ENCODE measurements at places on chromosomes 4 and X.

DNA sequence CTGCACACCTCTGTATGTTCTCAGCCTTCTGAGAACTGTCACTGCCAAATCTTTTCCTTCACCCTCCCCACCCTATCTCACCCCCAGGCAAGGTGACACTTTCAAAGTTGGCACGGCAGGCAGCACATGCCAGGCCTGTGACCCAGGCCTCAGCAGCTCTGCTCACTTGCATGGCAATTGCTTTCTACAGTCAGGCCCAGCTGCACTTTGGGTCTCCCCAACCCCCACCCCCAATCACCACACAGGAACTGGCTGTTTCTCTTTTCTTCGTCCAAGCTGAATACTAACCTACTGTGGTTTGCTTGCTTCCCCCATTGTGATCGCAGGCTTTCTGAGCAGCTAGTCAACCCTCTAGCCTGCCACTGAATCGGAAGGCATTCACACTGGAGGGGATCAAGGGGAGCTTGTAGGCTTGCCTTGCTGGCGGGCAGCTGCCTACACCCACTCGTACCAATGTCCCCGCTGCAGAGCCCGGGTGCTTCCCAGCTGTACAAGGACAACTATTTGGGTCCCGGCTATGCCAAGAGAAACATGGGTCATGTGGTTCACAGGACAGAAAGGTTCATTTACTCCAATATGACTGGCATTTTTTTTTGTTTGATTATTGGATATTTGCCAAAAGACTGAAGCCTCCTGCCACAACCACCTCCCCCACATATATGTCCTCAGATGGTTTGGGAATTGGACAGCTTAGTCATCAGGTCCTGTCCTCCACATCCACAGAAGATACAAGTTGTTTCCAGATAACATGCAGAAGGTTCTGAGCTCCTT, 28.1 kb downstream of the SLC25A43 start:
- peak; percentile 87 for DNase-seq

DNA sequence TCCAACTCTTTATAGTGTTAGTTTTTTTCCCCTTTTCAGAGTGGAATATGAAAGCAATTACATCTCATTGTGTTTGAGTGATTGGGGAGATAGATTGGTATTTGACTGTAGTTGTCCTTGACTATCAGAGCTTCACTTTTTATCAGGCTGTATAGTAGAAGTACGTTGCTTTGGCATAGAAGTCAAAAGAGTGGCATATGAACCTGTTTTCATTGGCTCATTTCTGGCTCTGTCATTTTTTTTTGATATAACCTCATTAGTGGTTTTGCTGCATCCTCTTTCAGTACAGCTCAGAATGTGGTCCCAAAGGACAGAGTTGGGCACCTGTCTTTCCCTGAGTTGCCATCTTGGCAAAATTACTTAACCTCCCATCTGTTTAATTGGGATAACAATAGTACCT, 1.4 kb downstream of the TMA16 start:
- peak; percentile 50 for DNase-seq

- no peak for DNase-seq
Measured at GRCh38 chrX:122579526-122579925, 604.6 kb upstream of the GRIA3 start.

GRCh38 chr4:114209584-114209983, 230.1 kb upstream of the ARSJ start:
- no peak for DNase-seq

- DNase-seq, result no peak
Measured at GRCh38 chr4:111722213-111722720, 423.0 kb upstream of the FAM241A start.

DNA sequence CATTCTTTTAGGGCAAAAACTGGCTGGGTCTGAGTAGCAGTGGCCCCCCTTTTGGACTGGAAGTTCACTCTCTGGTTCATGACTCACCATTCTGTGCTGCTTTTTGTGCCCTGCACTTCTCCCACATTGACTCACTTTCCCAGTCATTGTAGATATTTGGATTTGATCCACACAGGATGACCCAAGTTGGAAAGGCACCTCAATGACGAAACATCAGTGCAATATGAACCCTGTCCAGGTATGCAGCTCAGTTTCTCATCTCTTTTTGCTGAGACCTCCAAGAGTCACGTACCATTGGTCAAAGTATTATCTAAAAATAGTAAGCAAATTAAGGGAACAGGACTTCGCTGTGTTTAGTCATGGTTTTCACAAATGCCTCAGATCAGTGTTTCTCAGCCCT, 92.7 kb downstream of the CBLL2 start:
- DNase-seq, result no peak

DNA sequence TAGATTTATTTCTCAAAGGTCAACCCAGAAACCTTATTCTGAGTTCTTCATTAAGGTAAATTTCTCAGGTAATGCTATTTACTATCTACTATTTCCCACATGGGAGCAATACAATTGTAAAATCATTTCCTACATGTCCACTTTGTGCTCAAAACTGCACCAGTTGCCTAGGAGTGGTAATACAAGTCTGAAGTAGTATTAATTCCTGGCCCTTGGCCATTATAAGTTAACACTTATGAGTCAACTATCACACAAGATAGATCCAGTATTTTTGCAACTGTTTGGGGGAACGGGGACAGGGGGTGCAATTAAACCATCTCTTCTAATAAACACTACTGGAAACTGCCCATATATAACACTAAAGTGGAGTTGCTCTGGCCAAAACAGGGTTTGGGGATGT, 48.9 kb downstream of the ACSL4 start:
- no peak for DNase-seq

DNA sequence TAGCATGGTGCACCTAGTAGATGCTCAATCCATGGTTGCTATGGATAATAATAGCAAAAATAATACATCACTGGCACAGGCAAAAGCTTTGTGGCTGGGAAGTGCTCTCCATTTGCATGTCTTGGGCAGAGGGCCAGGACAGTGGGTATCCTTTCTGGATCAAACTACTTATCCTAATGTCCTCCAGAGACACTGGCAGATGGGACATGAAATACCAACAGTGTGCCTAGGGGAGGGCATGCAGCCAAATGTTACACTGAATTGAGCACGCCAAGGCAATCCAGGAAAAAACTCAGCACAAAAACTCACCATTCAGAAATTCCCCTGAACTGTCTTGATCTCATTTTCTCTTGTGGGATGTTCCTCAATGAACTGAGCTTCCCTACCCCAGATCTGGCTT, 98.6 kb upstream of the SCML1 start:
- no peak for DNase-seq

GRCh38 chrX:16559206-16559619, 90.7 kb upstream of the S100G start:
- no peak for DNase-seq

- DNase-seq, result no peak
Measured at GRCh38 chrX:150085881-150086280, 147.6 kb upstream of the EOLA2 start.

DNA sequence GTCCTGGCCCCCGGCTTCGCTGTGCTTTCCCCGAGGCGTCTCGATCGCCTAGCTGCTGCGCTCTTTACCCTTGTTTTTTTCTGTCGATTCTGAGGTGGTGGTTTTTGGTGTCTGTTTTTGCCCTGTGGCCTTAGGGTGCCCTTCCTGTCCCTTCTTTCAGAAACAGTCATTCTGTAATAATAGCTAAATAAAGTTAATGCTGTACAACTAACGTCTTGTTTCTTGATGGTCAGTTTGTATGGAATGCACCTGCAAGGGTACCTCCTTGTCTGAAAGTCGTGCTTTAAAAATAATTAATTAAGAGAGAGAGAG, 686 bp downstream of the FIP1L1 start:
- DNase-seq, result no peak

DNA sequence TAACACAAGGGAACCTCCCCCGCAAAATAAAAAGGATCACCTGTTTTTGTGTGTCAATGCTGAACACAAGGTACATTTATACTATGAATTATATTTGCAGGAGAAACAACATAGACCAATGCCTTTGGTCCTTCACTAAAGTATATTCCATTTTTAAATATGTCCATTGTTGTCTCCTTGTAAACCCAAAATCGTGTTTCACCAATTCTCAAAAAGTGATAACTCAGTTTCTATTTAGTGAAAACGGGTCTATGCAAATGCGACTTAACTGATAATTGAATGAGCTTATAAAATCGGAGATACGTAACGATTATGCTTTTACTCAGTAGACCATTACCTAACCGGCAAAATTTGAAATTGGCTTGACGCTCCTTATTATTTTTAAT, 2.1 kb downstream of the BRWD3 start:
- no peak for DNase-seq

- peak; percentile 60 for DNase-seq
Measured at GRCh38 chr4:140372751-140373327, 607 bp upstream of the SCOC start.

DNA sequence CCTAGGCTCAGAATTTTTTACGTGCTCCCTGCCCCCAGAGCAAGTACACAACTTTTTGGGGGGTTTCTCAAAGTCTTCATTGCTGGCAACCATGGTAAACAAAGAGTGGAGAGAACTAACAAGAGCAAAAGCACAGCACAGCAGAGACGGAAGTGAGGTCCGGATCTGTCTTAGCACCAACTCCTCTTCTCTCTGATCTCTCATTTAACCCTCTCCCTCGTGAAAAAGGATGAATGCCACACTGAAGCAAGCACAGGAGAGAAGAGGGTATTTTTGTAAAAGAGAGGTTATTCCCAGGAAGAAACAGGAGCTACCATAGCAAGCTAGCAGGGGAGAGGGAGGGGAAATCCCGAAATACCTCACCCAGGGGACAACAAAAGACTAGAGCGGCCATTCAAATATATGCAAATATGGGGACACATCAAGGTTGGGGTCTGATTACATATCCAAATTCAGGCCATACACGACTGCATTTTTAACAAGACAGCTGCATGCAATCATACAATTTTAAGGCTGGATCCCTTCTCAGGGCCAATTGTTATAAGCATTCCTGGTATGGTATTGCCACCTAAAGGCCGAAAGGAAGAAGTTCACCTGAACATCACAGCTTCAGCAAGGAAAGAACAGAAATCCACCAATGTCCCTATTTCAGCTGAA, 46.6 kb downstream of the CD40LG start:
- peak; percentile 52 for DNase-seq

- DNase-seq, result no peak
Measured at GRCh38 chr4:182258441-182259000, 15.3 kb downstream of the TENM3 start.

GRCh38 chr4:137421796-137422195, 110.5 kb downstream of the PCDH18 start:
- DNase-seq, result peak; percentile 12

- DNase-seq, result no peak
Measured at GRCh38 chrX:68433155-68433980, at the start of gene OPHN1. Gene OPHN1, minus strand, starts transcription at chrX:68433495. Its CDS starts 475 bp downstream, at chrX:68433020.

DNA sequence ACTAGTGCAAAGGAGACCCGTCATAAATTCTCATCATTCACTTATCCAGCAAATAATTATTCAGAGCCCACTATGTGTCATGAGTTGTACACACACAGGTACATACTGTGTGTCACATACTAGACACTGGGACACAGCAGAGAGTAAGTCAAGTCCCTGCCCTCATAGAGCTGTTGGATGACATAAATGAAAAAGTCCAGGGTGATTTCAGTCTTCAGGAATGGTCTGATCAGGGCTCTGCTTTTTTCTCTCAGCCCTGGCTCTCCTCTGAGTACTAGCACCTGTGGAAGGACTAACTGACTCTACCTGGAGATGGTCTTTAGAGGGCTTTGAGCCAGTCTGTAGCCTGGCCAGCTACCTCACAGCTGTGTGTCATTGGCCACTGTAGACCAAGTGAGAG, 198.0 kb upstream of the LEF1 start:
- no peak for DNase-seq

- DNase-seq, result no peak
Measured at GRCh38 chr4:19776929-19777328, 474.8 kb upstream of the SLIT2 start.

- peak; percentile 47 for DNase-seq
Measured at GRCh38 chr4:124631760-124632159, 80.8 kb downstream of the ANKRD50 start.

DNA sequence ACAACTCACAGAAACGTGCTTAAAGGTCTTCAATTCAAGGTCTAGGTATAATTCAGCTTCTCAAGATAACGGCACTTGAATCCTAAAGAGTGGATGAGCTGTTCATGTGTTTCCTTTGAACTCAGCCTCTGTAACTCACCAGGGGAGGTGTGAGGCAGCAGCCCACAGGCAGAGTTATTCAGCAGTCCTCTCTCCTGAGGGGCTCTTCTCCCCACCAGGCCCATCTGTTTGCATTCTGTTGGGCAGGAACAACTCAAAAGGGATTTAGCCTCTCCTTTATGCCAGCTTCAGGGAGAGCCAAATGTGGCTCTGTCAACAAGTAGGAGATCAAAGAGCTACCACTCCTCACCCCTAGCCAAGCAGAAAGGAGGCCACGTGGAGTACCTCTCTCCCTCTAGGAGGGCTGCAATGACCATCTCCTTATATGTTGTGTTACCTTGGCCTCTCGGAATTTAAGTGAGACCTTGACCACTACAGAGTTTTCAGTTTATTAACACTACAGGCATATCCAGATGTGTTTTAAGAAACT, 151.2 kb downstream of the SPATA18 start:
- DNase-seq, result no peak

DNA sequence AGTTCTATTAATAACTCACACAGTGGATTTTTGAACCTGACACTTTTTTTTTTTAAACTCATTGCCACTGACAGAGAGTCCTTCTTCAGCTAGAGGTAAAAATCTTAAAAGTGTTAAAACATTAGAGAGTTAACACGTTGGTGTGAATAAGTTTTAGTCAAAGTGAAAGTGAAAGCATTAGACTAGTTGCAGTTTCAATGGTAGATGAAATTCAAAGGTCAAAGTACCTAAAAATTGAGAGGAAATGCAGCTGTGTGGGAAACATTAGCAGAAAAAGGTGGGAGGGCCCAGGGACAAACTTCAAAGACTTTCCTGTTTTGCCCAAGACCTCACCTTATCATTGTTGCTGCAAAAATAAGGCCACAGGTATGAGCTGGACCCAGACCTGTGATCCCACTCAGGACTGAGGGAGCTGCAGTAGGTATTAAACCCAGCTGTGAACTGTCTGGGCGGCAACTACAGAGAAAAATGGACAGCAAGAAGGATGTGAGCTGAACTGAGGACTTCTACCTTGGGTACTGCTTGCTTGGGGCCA, 17.6 kb upstream of the GABRA4 start:
- peak; percentile 37 for DNase-seq

DNA sequence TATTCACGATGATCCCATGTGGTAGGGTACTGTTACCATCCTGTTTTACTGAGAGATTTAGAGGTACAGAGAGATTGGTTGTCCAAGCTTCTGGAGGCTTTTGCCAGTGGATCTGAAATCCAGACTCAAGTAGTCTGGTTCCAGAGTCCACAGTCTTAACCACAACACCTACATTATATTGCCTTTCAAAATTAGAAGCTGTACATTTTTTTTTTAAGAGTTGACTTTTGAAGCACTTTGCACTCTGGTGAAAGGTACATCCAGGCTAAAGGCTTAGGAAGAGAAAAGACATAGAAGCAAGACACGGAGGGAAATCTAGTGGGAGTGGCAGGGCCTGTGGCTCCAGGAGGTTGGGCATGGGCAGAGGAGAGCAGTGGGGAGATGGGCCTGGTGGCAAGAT, 122.1 kb downstream of the AFF1 start:
- DNase-seq, result no peak

DNA sequence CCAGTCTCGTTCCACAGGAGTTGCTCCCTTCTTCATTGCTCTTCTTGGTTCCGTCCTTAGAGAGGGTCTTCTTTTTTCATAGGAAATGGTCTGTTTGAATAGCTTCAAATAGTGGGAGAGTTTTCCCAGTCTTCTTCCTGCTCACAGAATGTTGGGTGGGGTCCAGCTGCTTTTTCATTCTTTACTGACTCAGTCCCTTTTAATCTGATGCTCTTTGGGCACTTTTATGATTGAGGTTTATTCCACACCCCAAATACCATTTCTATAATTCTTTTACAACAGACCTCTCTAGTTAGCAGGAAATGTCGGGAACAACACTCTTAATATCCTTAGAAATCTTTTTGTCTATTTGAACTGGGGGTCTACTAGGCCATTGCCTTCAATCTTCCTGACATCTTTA, 239.5 kb downstream of the PRDM5 start:
- DNase-seq, result no peak

All from NB4 (cell line).